ENCODE measurements at places on chromosomes 7 and 10. TPM values are rescaled to one million over a fixed set of nuclear protein-coding genes. Genes with fewer than 3 reads are reported as not detected.

DNA sequence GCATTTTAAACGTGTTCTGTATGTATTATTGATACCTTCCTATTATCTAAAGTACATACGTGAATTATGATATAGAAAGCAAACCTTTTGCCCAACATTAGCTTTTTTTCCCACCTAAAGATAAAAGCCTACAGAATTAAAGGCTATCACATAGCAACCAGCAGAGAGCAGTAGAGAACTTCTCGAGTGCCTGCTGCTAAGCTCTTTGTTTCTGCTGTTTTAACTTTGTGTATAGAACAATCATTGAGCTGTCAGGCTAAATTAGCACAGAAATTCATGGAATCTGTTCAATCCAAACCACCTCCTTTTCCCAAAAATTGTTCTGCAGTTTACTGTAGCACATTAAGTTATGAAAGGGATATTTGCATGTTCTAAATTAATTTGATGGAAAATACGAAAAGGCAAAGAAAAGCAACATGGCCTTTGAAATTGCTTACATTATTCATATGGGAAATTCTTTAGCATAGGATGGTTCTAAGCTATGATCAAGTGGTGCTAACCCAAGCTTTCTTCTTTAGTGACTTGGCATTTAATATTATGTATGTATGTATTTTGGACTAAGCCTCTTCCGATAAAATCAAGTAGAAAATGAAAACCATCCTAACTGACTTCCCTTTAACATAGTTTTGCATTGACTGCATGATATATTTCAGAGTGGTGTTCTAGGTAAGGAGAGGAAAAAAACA is 1288.5 kb downstream of the GATA3 start:
- DNase-seq: peak; percentile 63

The OR2A14 gene
- not detected for total RNA-seq

- no peak for DNase-seq
Observed at GRCh38 chr10:113947184-113948041, 93.0 kb downstream of the NHLRC2 start.

The FBXO24 gene
- total RNA-seq: 0.60 TPM

- DNase-seq: no peak
Observed at GRCh38 chr7:117088623-117089194, 135.4 kb downstream of the ST7 start.

The GSTO1 gene
- 83.7 TPM for total RNA-seq

The MYOF gene
- total RNA-seq: 134 TPM

DNA sequence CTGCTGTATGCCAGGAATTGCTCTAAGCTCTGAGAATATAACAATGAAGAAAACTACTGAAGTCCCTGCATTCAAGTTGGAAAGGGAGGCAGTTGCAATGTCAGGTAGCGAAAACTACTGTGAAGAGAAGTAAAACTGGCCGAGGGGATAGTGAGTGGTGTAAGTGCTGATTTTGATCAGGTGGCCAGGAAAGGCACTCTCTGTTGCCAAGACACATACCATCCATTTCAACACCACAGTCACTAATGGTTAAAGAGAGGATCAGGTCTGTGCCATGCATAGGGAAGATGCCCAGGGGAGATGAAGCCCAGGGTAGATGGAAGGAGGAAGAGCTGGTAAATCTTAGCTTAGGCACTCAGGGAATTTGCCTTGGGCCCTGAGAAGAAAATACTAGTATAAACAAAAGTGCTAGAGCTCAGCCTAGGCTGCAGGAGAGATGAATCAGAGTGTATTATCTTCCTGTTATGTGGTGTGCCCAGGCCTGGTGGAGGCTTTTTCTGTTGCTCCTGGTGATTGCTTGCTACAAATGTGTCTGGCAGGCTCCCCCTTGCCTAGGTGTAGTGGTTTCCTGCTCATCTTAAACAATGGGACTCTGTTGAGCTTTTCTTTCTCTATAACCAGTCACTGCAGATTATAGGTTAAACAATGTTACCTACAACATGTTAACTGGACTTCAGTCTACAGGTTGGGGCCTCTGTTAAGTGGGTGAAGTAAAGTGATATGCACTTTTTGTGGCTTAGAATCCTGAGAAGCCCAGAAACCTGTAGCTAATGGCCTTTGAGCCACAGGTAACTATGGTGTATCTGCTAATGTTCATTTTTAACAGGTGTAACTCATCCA is 125.5 kb downstream of the LRRC4 start:
- no peak for DNase-seq

DNA sequence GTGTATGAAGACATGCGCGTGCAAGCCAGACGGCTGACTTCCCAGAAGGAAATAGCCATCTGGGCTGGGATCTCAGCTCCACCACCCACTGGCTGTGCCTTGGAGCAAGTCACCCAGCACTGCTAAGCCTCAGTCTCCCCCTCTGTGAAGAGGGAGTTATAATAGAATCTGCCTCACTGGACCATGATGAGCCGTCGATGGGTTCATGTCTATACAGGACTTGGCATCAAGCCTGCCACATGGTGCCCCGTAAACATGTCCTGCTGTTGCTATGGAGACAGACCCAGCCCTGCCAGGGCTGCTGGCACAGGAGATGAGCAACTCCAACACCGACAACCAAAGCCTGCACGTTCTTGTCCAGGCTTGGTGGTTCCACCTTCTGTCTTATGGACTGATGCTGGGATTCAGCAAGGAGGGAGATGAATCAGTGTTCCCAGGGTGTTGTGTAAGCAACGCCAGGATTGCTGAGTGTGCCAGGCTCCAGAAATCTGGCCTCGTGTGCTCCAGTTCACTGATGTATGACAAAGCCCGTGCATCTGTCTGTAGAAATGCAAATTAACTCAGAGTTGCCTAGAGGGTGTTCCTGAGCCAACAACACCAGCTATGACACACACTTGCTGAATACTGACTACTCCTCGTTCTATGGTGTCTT is 5.6 kb downstream of the GPR15LG start:
- DNase-seq: no peak

The PALD1 gene
- total RNA-seq: 14.4 TPM

DNA sequence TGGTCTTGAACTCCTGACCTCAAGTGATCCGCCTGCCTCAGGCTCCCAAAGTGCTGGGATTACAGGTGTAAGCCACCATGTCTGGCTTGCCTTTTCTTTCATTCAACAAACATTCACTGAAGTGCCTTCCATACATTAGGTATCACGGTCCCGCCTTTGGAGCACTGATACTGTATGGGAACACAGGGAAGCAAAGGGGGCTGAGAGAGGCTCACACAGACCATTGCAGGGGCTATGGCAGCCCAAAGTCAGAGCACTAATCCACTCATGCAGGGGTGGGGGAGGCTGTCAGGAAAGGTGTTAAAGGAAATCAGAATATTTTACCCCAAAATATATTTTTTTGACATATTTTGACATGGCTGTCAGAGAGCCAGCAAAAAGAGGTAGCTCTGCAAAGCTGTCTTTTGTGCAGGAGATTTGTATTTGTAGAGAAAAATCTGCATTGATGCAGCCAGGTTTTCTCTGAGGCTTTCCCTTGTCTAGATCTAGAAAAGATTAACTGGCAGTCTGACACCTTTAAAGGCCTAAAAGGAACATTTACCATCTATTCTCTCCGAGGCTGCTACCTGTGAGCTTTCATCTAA is 42.0 kb upstream of the PDLIM1 start:
- DNase-seq: no peak

- no peak for DNase-seq
Observed at GRCh38 chr10:72008096-72008981, 44.1 kb downstream of the CHST3 start.

DNA sequence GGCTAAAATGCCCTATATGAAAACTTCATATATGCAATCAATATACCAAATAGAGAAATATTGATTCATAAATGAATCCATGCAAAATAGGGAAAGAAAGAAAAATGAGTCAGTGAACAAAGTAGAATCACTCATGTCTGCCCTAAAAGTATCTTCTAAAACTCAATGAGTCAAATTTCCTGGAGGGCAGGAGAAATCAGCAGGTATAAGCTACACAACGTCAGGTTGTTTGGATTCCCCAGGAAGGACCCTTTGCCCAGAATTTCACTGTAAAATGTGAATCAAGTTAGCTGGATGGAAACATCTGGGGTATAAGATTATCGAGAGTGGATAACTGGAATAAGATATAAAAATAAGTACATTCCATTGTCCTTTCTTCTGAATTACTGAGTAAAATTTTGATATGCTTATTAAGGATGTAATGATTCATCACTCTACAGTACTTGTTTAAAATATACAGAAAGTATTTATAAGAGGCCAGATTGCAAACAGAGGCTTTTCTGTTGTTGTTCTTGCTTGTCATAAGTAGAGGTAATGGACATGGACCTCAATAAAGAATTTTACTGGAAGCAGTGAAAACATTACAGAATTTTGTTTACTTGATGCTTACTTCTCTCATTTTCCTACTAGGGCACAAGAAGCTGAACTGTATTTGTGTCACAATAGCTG is 99.0 kb downstream of the AGMO start:
- no peak for DNase-seq

- DNase-seq: peak; percentile 0
Observed at GRCh38 chr7:119783799-119784198, 489.2 kb upstream of the KCND2 start.

DNA sequence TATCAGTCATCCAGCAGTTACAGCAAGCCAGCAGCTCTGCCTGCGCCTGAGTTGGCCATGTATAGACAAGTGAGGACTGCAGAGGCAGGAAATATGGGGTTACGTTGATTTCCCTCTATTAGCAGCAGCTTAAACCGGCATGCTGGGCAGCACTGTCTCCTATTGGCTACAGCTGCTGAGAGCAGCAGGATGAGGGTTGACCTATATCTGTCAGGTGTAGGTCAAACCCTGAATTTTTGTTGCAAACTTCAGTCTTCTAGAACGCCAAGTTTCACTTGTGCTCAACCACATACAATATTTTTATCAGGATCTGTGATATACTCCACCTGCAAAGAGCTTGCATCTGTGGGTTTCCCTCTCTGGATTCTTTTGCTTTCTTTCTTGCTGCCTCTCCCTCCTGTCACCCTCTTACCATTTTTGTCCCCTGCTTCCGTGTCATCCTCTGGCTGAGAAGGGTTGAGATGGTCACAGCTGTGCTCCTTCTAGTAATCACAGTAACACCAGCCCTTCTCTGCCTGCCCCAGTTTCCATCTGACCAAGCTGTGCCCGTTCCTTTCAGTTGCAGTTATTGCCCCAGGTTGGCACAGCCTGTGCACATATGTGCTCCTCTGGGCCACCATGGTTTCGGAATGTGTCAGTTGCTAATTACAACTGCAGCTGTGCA is 23.8 kb upstream of the GLCCI1 start:
- no peak for DNase-seq

DNA sequence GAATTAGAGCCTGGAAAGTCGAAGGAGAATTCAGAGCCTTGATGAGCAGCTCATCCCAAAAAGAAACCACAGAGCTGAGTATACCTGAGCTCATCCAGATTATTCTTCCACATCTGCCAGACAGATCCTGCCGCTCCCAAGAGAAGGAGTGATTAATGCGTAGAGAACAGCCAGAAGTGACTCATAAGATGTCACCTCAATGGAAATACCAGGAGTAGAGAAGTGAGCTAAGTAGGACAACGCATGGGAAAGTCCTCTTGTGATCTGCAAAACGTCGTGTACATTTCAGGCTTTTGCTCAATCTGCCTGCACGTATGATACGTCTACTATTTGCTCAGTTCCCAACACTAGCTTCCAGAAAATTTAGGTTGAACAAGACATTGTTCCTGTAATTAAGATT is 230.5 kb upstream of the AUTS2 start:
- DNase-seq: no peak

DNA sequence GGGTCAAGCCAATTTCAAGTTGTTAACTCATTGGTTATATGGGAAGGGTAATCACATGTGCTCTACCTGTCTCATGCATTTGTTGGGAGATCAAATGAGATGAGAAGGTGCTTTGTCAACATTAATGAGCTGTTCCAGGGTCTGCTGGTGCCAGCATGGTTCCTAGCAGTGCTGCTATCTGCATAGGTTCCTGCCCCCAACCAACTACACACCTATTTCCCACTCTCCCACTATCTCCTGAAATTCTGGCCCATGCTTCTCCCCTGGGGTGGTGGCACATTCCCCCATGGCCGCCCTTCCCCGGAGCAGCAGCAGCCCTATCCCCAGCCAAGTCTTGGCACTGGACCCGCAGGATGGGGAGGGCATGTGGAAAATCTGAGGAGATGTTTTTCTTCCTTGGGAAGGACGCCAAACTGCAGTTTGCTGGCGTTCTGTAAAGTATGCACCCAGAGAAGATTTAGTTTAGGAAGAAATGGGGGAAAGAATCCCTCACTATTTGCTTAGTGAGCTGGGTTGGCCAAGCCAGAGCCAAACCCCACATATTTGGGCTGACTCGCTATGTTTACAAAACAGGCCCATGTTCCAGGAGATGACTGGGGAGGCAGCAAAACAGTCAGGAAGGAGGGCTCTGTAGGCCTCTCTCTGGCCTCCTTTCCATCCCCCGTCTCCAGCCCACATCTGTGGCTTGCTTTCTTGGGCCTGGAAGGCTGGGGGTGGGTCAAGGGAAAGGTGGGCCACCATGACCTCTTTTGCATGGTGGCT is 42.5 kb downstream of the PPP1R3C start:
- peak; percentile 79 for DNase-seq

The GIMAP7 gene
- total RNA-seq: 43.6 TPM

- no peak for DNase-seq
Observed at GRCh38 chr7:107045980-107046379, 1.5 kb downstream of the PRKAR2B start.

GRCh38 chr10:105986486-105986885 is 1178.0 kb downstream of the SORCS1 start:
- peak; percentile 53 for DNase-seq

- no peak for DNase-seq
Observed at GRCh38 chr7:37070031-37070430, 345.7 kb upstream of the AOAH start.

The C7orf57 gene
- total RNA-seq: 0.63 TPM
